Cortex of kidney (tissue), 1 donor: ENCODE measurements at places on chromosomes 1 and 21.

GRCh38 chr1:172391976-172392375, 28.5 kb upstream of the C1orf105 start:
- no peak for DNase-seq

GRCh38 chr1:109454497-109455133, 11.7 kb upstream of the SYPL2 start:
- DNase-seq: no peak

- no peak for DNase-seq
Measured at GRCh38 chr1:37734629-37735591, 30.0 kb downstream of the EPHA10 start.

DNA sequence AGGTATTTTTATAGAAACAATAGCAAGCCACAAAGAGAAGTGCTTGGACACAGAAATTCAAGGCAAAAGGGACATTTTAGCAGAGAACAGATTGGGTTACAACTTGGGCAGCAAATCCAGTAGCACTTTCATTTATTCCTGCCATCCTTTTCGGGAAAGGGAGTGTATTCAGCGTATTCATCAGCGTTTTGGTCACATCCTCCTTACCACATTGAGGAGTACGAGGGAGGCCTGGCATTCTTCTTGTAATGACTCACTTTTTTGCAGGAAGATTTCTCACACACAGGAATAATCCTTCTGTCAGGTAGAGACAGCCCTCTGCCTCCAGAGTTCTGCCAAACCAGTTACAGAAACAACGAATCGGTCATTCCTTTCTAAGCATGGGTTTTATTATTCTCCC, 18.1 kb upstream of the FAM78B start:
- DNase-seq: no peak

DNA sequence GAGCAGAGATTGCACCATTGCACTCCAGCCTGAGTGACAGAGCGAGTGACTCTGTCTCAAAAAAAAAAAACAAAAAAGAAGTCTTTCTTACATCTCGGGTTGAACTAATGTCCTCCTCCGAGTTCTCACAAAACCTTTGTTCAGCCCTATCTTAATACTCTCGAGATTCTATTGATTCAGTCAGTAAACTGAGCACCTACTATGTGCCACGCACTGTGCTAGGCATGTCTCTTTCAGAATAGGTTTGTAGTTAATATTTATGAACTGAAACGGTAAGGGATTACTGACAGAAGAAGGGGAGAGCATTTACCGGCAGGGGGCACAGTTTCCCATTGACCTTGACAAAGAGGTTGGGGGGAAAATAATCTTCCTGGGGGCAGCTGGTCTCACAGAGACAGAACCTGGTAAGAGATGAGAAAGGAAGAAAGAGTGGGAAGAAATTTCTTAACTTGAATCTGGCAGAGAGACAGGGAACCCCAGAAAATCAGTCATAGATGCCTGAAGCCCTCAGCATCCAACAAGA, 3.4 kb downstream of the PIAS3 start:
- DNase-seq: no peak

DNA sequence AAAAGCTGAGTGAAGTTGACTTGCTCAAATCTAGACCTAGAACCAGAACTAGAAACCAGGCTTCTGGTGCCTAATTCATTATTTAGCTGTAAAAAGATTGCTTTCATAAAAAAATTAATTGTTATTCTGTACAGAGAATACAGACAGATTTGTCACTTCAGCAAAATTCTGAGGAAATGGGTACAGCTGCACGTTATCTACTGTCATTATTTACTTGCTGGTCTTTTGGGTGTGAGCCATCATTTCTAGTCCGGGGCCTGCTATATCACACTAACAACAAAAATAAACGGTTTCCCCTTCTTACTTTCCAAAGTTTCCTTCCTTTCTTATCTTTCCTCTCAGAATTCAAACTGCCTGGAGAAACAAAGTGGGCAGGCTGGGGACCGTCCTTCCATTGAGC, 68.3 kb downstream of the PTGER3 start:
- no peak for DNase-seq
